Iris pigment epithelial cell (primary cell): ENCODE measurements at places on chromosomes 3 and 15.

DNA sequence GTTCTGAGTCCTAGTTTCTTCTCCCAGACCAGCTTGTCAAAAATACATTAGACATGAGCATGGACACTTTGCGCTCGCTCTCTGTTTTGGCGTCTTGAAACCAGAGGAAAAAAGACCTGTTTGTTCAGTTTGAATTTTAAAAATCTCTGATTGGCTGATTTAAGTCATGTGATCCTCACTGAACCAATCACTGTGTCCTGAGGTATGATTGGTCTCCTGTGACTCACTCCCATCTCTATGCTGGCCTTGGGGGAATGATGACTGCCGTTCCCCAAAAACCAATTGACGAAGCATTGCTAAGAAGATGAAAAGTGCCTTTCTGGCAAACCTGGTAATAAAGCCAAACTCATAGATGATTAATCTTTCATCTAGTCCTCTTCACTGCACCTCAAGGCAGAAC is 256.5 kb downstream of the IL5RA start:
- DNase-seq = no peak

DNA sequence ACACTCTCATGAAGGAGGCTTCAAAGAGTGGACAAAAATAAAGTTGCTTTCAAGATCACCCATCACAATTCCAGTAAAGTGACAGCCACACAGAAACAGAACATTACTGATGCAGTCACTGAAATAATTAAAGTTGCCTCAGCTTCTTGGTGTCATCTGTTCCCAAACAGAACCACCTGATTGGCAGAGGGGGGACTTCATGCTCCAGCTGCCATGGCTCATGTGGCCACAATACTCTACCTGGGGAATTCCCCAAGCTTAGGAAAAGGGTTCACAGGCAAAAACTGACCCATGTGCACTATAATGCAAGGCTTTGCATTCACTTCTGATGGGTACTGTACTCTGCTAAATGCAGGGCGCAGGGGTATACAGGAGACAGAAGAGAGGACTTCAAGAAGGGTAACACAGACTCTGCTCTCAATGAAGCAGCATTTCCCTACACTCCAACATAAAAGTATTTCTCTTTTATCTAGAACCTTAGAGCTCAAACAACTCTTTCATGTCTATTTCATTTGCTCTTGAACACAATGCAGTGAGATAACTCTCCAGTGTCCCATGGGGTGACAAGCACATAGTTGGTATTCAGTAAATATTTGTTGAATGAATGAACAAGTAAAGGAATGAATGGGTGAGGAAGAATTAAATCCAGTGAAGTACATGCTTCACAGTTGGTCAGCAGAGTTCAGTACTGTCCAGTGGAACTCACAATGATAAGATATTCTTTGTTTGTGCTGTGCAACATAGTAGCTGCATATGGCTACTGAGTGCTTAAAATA is 8.6 kb upstream of the CTNNB1 start:
- DNase-seq = no peak

- no peak for DNase-seq
These were observed 101.6 kb downstream of the CPN2 start for GRCh38 chr3:194249323-194250097.

- no peak for DNase-seq
These were observed 255.4 kb downstream of the TJP1 start for GRCh38 chr15:29566914-29567313.

GRCh38 chr15:73056460-73056859 is 4.2 kb downstream of the NEO1 start:
- DNase-seq = no peak

DNA sequence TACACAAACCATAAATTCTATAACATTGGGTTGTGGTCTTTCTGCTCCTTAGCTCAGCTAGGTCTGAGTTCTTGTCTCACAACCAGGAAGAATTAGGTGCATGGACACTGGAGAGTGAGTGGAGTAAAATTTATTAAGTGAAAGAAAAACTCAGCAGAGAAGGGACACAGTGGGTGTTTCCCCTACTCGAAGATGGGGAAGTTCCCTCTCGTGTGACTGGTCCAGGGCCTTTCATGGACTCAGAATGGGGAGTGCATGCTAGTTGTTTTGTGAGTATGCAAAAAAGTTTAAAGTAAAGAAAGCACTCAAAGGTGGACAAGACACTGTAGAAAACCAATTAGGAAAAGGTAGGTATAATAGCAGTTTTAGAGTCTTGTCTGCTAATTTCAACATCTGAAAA is 215.5 kb upstream of the RORA start:
- DNase-seq = no peak

DNA sequence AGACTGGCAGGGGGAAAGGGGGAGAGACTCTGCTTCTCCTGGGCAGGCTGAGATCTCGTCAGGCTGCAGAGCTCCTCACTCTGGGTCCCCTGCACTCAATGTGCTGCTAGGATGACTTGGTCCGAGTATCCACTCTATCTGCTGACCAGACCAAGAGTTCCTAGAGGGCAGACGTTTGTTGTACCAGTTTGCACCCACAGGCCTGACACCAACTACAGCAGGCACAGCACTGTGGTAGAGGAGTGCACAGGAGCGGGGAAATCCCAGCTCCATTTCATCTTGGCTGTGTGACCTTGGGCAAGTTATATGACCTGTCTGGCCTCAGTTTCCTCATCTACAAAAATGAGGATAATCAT is 29.0 kb downstream of the CCDC12 start:
- DNase-seq = no peak

- no peak for DNase-seq
These were observed 55.1 kb downstream of the TAMM41 start for GRCh38 chr3:11791339-11792200.

- no peak for DNase-seq
These were observed 30.4 kb downstream of the COLQ start for GRCh38 chr3:15491143-15491542.
